Activated T-cell treated with anti-CD3 and anti-CD28 coated beads, Interleukin-2, amount 50 U/mL, for 48 hours (primary cell): ENCODE measurements at places on chromosomes 5 and 9.
A peak's percentile ranks its signal among the peaks of the same experiment; 100 is the strongest.

DNA sequence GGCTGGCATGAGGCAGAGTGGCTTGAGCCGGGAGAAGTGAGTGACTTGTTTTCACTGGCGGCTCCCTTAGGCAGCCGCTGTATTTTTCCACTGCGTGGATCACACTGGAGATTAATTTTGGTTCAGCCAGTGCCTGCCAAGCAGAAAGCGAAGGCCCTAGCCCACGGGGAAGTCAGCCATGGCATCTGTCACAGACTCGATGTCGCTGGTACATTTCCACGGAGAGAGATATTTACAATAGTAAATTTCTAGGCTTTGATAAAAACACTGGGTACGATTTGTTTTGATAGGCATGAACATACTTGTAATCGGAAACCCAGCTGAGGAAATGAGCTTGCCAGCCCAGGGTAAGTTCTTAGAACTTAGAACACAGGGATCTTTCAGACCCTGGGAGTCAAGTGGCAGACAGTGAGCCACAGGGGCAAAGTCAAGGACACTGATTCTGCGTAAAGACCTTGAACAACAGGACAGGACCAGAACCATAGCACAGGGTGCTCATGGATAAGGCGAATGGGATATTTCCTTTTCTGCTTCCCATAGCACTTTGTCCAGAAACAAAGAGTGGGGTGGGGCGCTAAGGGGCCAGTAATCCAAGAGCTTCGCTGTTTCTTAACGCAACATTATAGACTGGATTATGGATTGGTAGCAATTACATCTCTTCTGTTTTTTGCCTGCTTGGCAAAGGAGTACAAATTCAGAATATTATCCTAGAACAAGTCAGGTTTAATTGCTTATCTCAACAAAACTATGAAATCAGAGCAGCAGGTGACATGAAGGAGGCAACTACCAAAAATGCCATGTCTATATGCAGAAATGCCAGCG is 4.5 kb downstream of the DUSP1 start:
- peak; percentile 17 for DNase-seq

- DNase-seq = no peak
Observed at GRCh38 chr5:159864885-159865691, 51.2 kb upstream of the ADRA1B start.

DNA sequence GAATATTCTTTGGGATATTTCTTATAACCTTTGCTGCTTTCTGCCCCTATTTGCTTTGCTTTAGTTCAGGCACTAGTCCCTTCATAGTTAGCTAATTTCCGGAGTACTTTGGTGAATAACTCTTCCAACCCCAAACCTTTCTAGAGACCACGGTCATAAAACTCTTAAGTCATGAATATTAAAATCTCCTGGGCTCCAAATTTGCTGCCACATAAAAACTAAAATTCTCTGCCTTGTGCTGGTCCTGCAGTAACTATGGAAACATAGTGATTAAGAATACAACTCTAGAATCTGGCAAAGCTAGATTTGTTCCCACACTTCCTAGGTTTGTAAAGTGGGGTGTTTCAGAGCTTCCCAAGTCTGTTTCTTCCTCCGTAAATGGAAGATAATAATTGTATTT is 10.0 kb upstream of the ACTBL2 start:
- no peak for DNase-seq

GRCh38 chr5:52856564-52856963 is 68.8 kb downstream of the ITGA1 start:
- DNase-seq = no peak

GRCh38 chr5:35331956-35332950 is 102.0 kb upstream of the PRLR start:
- DNase-seq = no peak

DNA sequence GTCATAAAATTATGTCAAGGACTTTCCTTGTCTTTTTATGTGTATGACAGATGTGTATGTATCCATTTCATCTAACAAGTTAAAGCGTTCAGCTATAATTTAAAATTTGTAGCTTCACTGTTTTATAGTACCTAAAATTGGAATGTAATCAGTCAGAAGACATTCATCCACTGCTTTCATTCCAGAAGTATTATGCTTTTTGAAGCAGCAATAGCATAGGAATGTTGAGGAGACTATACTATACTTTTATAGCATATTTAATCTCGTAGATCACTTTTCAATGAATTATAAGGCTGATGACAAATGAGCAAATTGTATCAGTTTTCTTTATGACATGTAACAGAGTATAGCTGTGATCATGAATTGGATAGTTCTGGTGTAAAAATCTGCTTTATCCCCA is 6.9 kb downstream of the PCDHGA12 start:
- DNase-seq = no peak

DNA sequence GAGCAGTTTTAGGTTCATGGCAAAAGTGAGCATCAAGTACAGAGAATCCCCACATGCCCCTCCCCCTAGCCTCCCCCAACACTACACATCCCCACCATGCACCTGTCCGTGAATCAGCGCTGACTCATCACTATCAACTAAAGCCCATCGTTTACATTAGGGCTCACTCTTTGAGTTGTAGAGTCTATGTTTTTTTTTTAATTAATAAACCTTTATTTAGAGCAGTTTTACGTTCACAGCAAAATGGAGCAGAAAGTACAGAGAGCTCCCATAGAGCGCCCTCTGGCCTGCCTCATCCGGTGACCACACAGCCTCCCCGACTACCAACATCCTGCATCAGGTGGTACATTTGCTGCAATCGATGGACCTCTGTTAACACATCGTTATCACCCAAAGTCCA is 47.9 kb upstream of the UNC5A start:
- no peak for DNase-seq

- no peak for DNase-seq
Observed at GRCh38 chr9:113851873-113852272, 24.2 kb upstream of the ZNF618 start.

GRCh38 chr9:110688329-110688728 is 19.7 kb downstream of the MUSK start:
- no peak for DNase-seq

GRCh38 chr5:62130107-62130506 is 175.9 kb upstream of the KIF2A start:
- no peak for DNase-seq

GRCh38 chr9:87547671-87548081 is 50.0 kb downstream of the DAPK1 start:
- no peak for DNase-seq

GRCh38 chr5:14264605-14265316 is 121.6 kb downstream of the TRIO start:
- DNase-seq = peak; percentile 82

DNA sequence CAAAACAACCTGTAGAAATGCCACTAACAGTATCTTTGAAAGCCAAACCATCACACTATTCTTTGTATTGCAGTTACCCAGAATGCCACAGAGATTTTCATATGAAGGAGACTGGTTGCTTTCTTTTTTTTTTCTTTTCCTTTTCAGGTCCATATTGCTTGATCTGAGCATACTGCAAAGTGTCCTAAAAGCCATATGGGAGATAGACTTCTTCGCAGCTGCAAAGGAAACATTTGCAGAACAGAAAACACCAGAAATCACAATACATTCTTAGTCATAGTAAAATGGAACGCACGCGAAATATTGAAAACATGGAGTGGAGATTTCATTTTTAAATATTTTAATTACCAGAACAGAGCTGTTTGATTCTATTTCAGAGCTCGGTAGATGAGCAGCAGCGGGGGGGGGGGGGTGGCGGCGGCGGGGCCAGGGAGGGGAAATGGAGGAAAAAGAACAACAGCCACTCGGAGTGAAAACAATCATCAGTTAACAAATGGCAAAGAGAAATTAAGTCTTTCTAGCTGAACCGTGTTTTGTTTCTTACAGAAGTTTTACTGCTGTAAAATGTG is 284.1 kb downstream of the NFIB start:
- DNase-seq = no peak

- no peak for DNase-seq
Observed at GRCh38 chr9:79572032-79572607, 355 bp downstream of the TLE4 start.

DNA sequence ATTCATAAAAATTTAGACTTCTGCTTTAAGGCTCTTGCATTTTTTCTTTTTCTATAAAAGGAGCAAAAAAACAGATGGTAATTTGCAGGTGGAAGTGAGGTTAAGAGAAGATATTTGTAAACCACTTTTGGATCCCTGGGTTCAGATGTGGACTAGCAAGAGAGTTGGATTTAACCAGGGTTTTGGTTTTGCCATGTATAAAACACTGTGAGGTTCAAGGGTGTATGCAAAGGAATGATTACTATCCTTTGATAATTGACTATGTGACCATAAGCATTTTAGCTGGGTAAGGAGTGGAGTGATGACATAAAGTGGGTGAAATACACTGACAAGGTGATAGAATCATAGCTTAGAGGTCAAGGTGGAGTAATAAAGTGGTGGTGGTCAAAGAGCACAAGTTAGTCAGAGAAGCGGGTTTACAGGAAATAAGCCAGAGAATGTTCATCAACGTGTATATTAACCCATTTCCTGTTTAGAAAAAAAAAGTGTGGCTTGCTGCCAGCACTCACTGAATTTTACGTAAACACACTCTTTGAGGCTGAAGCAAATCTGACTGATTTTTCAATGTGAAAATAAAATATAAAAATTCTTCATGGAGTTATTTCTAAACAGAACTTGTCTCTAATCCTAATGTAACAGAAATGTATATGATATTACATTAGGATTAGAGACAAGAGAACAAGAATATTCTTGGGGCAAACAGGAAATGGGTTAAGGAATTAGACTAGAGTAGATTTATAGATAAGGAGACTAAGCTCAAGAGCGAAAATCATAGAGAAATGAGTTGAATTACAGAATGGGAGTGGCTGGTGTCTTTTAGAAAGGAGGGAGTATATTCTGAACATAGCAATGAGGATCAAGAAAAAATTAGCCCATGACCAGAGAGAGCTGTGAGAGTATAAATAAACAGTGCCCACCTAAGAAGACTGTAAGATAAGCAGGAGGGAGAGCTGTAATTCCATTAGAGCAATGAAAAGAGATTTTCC is 74.5 kb downstream of the CDKN2A start:
- DNase-seq = no peak
